ENCODE measurements at places on chromosomes 12 and 14.

GRCh38 chr12:41514021-41514777, 326.1 kb downstream of the PDZRN4 start:
- DNase-seq: no peak

GRCh38 chr14:54481695-54482094, 7.1 kb downstream of the GMFB start:
- no peak for DNase-seq

GRCh38 chr12:120628919-120629318, 11.5 kb upstream of the CABP1 start:
- DNase-seq: peak; percentile 15

DNA sequence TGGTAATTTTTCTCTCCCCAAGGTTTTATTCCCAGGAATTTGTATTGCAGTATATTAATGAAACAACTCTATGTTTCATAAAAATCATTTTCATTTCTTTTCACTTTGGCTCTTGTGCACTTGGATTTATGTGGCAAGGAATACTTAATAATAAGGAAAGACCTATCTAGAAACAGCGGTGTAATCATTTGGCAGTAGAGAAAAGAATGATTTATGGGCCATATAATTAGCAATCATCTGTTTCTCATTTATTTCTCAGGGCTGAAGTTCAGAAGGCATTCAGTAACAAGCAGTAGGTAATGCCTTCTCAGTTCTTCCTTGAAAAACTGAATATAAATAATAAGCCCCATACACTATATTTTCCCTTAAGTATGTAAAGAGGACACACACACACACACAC, 172.6 kb downstream of the ANO4 start:
- DNase-seq: no peak

GRCh38 chr12:31370531-31371255, 44.7 kb upstream of the SINHCAF start:
- DNase-seq: no peak

Measured in NCI-H2171 treated with DMSO at 0.1 percent for 48 hours (cell line).